ENCODE measurements at places on chromosomes 7 and 10. TPM values are rescaled to one million over a fixed set of nuclear protein-coding genes. Genes with fewer than 3 reads are reported as not detected.

DNA sequence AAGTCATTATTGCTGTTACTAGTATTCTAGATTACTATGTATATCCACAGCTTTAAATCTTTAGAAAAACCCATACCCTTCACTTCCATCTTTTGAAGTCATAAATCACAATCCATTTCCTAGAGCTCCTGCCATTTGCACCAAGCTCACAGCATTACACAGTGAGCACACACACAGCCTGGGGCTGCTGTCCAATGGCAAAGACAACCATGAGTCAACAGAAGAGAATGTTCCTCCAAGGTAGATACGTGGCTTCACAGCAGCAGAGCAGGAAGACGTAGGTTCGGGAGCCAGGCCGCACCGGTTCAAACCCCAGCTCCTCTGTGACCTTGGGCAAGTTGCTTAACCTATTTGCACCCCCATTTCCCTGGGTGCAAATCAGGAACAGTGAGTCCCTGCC, 234.6 kb downstream of the DIP2C start:
- H3K27ac ChIP-seq, result peak overlapping the region; percentile 80
- DNase-seq, result peak; percentile 58
- peaks cover 56% of the 10 kb centered on the region for H3K4me1 ChIP-seq
- no peaks in the 10 kb centered on the region for H3K27me3 ChIP-seq

- H3K4me3 ChIP-seq, result no peak overlapping the region
- H3K27me3 ChIP-seq, result peaks cover 2% of the 10 kb centered on the region
- DNase-seq, result no peak
Measured at GRCh38 chr7:108178398-108178797, 48.2 kb upstream of the LAMB4 start.

GRCh38 chr10:12184165-12184564, 11.5 kb downstream of the NUDT5 start:
- H3K4me1 ChIP-seq, result peaks cover 32% of the 10 kb centered on the region
- no peak for DNase-seq
- peaks cover 35% of the 10 kb centered on the region for H3K36me3 ChIP-seq

DNA sequence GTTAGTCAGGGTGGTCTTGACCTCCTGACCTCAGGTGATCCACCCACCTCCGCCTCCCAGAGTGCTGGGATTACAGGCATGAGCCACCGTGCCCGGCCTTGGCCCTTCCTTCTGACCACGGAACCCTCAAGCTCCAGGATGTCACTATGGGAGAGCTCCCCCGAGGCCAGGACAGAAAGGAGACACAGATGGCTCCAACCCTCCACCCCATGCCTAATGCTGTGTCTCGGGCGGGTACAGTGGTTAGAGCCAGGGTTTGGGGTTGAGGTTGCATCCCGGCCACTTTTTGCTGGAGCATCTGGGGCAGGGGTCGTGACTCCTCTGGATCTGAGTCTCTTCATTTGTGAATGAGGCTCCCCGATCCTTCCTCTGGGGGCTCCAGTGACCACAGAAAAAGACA, 8.1 kb downstream of the MYL10 start:
- H3K4me3 ChIP-seq, result no peak overlapping the region
- no peak overlapping the region for H3K27ac ChIP-seq
- no peaks in the 10 kb centered on the region for H3K36me3 ChIP-seq

DNA sequence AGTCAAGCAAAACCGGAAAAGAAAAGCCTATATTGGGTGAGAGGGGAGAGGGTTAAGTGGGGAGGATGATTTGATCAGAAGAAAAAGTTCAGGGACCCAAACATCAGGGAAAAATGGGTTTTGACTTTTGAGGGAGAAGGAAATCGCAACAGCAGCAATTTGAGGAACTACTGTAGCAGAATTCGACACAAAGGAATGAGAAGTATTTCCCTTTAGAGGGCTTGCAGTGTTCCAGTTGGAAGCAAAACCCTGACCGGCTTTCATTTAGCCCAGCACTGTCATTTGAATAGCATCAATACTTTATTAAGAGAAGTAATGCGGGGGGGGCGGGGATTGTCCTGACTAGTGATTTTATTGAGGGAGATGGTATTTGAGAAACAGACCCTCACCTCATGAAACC, 37.2 kb upstream of the GATA3 start:
- no peak overlapping the region for H3K27ac ChIP-seq
- no peak overlapping the region for H3K4me3 ChIP-seq
- peaks cover 7% of the 10 kb centered on the region for H3K36me3 ChIP-seq
- H3K27me3 ChIP-seq, result no peaks in the 10 kb centered on the region

- H3K27me3 ChIP-seq, result no peaks in the 10 kb centered on the region
- no peaks in the 10 kb centered on the region for H3K36me3 ChIP-seq
- DNase-seq, result no peak
- peaks cover 2% of the 10 kb centered on the region for H3K4me1 ChIP-seq
- no peak overlapping the region for H3K4me3 ChIP-seq
Measured at GRCh38 chr10:72044417-72045041, 43.8 kb downstream of the SPOCK2 start.

DNA sequence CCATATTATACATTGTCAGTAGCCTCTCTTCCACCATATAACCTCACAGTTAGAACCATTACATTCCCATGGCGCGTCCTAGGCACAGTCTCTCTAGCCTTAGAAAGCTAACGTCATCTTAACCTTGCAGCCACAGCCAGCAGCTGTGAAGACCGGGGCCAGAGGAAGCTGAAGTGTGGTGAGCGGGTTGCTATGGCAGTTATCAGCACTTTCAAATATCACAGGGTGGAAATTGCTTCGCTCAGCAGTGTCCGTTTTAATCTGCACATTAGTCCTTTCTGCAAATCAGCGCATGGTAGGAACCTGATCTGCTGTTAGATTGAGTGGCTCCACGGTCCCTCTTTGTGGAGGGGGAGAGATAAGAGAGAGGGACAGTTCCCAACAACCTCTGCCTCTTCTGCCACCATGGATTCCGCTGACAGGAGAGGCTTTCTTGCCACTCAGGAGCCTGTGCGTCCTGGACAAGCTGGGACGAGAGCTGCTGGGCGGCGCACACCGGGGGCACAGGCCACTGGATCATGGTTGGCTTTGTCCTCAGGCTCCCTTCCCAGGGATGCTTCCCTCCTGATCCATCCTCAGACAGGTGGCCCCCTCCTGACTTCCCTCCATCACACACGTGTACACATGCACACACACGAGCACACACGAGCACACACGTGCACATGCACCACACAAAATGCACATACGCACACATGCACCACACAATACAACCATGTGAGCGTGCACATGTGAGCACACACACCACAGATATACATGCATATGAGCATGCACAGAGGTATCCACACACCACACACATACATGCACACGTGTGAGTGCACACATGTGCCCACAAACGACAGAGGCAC, 93.8 kb downstream of the WDR37 start:
- no peak for DNase-seq
- no peak overlapping the region for H3K27ac ChIP-seq
- no peak overlapping the region for H3K4me3 ChIP-seq
- H3K4me1 ChIP-seq, result peaks cover 4% of the 10 kb centered on the region
- H3K36me3 ChIP-seq, result peaks cover 4% of the 10 kb centered on the region

Gene PPP3CB
- 34.9 TPM for total RNA-seq

Gene CLIP2
- 1.6 TPM for total RNA-seq

Gene NPC1L1
- total RNA-seq, result not detected

Gene CLRN3
- not detected for total RNA-seq

Gene DDX50
- 66.0 TPM for total RNA-seq

Gene PRPF18
- total RNA-seq, result 20.2 TPM

Data from activated naive CD4-positive, alpha-beta T cell treated with anti-CD3 and anti-CD28 coated beads for 36 hours (primary cell).